ENCODE measurements at places on chromosomes 3 and 15.

GRCh38 chr3:192915304-192915703, 2.4 kb downstream of the MB21D2 start:
- no peak for DNase-seq

DNA sequence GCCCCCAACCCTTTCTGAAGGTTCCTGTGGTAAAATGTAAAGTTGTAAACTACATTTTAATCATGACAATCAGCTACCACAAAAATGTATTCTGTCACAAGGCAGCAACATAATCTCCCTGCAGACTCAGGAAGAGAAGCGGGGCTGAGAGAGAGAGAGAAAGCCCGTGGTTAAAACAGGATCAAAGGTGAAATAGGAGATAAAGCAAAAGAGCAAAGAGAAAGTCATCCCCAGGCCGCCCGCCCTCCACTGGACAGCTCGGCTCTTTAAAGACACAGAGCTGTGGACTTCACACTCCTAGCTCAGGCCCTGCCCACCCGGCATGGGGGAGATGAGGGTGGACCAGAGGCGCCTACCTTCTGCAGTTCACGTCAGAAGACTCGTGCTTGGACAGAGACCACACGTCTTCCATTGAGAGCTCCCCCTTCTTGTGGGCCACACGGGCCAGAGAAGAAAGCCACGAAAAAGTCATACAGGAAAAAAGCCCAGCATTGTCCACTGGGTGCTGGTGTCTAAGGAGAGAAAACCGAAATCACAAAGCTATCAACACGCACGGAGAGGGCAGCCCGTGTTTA, 29.4 kb downstream of the ABCC5 start:
- no peak for DNase-seq

DNA sequence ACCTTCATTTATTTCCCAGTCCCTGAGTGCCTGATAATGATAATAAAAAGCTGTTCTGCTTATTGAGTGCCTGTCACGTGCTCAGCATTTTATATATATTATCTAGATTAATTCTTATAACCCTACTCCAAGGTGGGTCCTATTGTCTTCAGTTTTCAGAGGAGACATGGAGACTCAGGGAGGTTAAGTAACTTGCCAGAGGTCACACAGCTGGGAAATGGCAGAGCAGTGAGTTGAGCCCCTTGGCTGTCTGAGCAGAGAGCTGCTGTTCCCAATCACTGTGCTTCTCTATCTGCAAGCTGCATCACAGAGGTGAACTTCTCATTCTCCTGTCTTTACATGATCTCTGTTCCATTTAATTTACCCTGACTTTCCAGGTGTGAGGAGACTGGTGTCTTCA, 32.3 kb upstream of the MRPS22 start:
- DNase-seq, result no peak

GRCh38 chr3:69103123-69103522, 18.4 kb downstream of the ARL6IP5 start:
- DNase-seq, result no peak

DNA sequence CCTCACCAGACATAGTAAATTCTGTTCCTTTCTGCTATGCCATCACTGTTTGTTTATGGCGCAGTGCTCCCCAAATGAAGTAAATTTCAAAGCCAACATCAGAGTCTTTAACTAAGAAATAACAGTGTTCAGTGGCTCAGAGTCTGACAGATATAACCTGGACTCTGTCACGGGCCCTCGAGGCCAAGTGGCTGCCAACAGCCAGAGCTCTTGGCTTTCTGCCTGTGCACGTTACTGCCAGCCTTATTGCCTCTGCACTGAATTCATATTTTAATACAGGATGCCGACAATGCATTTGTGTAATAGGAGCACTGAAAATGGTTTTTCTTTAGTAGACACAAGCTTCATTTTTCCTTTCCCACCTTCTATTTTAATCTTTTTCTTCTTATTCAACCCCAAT, 219.9 kb downstream of the NLGN1 start:
- DNase-seq, result no peak

GRCh38 chr3:120093911-120094775, at the start of gene GSK3B:
Gene GSK3B (minus strand): TSS chr3:120094447. CDS start chr3:120093434, 1,013 bp downstream.
- peak; percentile 99 for DNase-seq

- DNase-seq, result no peak
These were observed 91.6 kb downstream of the CACNA2D3 start for GRCh38 chr3:54213907-54214306.

- no peak for DNase-seq
These were observed 11.4 kb downstream of the EIF4G1 start for GRCh38 chr3:184325715-184326369.

GRCh38 chr3:13851997-13852637, 27.8 kb downstream of the WNT7A start:
- no peak for DNase-seq

DNA sequence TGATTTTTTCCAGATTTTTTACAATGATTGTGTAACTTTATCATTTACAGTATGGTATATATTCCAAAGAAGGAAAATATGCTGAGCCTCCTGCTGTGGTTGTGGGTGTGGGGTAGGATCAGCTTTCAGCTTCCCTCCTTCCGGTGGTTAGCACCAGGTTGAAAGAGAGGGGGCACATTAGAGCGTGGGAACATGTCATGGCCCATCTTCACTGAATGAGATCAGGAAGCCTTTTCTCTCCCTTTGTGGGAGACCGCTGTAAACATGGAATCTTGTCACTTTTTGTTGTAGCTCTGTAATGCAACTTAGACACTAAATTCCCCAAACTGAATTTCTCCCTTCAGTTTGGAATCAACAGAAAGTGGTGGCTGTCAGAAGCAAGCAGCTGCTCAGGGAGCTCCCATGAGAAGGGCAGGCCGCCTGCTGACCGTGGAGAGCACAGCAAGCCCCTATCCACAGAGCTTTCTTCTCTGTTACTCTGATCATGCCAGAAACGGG, 86.7 kb upstream of the LIMD1 start:
- no peak for DNase-seq

DNA sequence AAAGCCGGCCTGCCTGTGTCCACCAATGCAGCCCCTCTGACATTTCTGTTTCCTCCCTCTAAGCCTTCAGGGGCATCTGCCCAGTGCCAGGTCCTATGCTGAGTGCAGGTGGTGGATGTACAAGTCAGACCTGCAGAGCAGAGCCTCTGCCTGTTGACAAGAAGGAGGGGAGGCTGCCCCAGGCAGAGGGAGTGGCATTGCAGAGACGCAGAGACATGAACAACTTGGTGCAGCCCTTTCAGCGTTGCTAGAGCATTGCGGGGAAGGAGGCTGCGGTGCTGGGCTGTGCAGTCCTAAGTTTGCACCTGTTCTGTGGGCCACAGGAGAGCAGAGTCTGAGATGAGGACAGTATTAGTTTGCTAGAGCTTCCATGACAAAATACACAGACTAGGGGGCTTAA, 65.2 kb downstream of the LSM3 start:
- DNase-seq, result no peak

DNA sequence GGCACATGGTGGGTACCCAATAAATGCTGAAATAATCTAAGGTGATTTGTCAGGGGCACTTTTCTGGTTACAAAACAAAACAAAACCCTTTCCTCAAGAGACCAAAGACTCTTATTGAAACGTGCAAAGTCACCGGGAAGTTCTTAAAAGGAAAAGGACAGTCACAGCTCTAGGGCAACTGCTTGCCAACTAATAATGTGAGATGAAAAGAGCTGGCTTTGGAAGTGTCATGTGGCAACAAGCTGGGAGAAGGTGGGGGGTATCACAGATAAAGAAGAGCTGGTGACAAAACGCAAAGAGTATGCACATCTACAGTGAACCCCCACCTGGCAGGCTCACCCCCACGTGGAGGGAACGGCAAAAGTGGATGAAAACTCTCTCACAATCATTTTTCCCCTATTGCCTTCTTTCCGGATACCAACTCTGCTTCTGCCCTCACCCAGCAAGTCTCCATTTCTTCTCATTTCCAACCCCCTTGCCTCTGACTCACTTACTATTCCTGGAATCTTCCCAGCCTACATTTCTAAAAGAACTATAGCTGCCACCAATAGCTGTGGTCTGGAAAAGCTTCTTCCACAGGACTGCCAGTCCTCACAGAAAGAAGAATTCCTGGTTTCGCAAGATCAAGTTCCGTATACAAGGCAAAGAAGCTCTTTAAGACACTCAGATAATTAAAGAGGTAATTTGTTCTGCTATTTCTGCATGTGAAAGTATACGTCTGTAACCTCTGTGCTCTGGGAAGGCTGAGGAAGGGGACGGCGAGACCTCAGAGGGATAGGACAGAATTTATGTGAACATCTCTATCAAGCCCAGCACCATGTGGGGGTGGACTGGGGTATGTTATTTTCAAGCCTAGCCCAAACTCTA, 21.8 kb upstream of the ANPEP start:
- DNase-seq, result no peak

DNA sequence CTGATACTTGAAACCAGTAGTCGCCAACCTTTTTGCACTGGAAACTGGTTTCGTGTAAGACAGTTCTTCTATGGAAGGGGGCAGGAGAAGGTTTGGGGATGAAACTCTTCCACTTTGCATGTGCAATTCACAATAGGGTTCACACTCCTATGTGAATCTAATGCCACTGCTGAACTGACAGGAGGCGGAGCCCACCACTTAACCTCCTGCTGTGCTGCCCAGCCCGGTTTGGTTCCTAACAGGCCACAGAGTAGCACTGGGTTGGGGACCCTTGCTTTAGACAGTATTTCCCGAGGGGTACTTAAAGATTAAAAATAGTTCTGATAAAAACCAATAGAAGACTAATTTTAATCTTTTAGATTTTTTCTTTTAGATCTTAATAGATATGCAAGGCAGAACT, 11.1 kb downstream of the TFG start:
- no peak for DNase-seq

DNA sequence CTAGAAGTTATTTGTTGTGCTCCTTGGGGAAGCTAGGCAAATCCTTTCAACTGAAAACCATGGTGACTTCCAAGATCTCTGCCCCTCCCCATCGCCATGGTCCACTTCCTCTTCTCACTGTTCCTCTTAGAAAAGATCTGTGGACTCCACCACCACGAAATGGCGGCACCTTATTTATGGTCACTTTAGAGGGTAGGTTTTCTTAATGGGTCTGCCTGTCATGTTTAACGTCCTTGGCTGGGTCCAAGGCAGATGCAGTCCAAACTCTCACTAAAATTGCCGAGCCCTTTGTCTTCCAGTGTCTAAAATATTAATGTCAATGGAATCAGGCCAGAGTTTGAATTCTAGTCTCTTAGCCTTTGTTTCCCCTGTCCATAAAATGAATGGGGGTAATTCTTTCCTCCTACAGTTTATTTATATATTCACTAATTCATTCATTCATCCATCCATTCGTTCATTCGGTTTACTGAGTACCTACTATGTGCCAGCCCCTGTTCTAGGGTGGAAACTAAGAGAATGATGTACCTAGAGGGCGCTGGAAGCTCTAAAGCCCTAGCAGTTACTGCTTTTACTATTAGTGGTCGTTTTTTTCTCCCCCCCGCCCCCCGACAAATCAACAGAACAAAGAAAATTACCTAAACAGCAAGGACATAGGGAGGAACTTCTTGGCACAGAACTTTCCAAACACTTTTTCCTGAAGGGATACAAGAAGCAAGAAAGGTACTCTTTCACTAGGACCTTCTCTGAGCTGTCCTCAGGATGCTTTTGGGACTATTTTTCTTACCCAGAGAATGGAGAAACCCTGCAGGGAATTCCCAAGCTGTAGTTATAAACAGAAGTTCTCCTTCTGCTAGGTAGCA, 657 bp downstream of the PATL2 start:
- DNase-seq, result no peak

DNA sequence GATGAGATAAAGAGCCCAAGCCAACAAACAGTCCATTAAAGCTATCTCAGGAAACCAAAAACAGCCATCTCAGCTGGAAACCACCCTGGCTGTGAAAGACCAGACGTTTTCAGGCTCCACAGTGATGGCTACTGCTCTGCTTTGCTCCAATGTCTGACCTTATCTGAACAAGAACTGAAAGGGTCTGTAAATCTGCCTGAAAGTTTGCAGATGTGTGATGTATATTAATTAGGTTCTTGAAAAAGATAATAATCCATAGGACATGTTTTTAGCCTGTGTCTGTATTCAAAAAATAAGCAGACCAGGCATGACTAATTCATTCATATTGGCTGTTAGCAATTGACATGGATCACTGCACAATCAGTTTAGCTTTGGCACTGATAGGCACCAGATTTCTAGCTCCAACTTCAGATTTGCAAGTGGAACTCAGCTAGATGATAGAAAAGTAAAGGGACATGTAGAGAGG, 611.4 kb upstream of the NAALADL2 start:
- DNase-seq, result no peak

GRCh38 chr3:197003461-197004385, 25.9 kb downstream of the MELTF start:
- DNase-seq, result no peak

DNA sequence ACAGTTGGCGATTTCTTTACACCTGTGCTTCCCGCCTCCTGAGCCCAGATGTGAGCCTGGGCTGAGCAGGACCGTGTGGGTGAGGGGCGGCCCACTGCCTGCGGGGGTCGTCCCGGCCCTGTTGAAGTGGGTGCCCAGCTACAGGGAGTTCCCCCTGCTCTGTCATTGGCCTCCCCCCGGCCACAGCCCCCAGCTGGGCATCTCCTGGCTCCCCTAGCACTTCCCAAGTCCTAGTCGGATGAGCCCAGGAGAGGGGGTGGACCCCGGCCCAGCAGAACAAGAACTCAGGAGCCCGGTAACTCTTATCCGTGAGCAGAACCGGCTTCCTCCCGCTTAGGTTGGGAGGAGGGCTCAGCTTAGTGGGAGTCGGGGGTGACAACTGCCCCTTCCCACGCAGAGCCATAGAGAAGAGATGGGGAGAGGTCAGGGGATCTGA, 757 bp downstream of the PAQR5 start:
- DNase-seq, result no peak

DNA sequence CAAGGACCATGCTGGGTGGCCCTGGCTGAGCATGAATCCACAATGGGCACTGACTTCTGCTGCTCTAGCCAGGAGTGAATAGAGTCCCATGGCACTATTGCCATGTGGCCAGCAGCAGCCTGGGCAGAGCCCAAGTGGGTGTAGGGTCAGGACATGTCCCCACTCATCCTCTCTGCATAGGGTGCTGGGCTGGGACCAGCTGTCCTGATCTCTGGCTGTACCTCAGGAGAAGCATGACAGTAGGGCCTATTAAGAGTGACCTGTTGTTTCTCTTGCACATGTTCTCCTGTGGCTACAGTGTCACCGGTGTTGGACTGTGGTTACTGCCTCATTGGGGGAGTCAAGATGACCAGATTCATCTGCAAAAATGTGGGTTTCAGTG, 46.9 kb downstream of the DLEC1 start:
- DNase-seq, result no peak

GRCh38 chr3:52983336-52983807, 62.5 kb downstream of the SFMBT1 start:
- DNase-seq, result no peak

DNA sequence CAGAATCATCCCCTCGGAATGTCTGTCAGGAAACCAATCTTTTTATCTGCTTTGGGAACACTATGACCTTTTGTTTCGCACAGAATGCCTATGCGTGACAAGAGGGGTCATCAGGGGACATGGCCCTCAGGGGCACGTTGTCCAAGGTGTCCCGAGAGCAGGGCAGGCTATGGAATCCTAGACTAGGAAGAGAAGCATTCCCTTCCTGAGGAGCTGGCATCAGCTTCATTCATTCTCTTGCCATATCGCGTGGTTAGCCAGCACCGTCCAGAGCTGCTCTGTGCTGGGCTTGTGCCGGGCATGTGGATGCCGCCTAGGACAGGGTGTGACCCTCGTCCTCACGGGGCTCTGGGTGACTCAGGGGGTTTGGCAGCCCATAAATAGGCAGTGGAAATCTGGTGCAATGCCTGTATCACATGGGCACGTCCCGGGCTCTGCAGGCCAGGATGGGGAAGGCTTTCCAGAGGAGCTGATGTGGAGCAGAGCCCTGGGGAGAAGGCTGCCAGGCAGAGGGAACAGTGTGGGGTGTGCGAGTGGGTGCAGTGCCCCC, 117.8 kb downstream of the TMEM266 start:
- DNase-seq, result no peak

- DNase-seq, result no peak
These were observed 30.9 kb upstream of the FOXP1 start for GRCh38 chr3:71614426-71614825.

Data from esophagus squamous epithelium (tissue), 5 donors.